Activated CD8-positive, alpha-beta memory T cell treated with anti-CD3 and anti-CD28 coated beads for 1 hour (primary cell): ENCODE measurements at places on chromosomes 16 and 17.

DNA sequence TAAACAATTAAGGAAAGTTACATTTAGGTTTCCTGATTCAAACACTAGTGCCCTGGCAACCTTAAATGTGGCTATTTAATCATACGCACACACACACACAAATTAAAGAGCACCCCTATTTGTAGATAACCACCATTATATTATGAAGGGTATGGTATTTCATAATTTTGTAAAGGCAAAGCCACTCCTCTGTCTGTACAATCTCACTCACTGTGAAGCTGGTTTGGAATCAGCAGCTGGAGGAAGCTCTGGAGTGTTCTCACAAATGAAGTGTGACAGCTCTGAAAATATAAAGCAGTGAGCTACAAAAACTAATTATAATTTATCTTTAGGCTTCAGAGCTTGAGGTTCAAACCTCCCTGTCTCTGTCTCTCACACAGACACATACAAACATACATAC is 57.9 kb upstream of the KCNJ16 start:
- no peak for DNase-seq

DNA sequence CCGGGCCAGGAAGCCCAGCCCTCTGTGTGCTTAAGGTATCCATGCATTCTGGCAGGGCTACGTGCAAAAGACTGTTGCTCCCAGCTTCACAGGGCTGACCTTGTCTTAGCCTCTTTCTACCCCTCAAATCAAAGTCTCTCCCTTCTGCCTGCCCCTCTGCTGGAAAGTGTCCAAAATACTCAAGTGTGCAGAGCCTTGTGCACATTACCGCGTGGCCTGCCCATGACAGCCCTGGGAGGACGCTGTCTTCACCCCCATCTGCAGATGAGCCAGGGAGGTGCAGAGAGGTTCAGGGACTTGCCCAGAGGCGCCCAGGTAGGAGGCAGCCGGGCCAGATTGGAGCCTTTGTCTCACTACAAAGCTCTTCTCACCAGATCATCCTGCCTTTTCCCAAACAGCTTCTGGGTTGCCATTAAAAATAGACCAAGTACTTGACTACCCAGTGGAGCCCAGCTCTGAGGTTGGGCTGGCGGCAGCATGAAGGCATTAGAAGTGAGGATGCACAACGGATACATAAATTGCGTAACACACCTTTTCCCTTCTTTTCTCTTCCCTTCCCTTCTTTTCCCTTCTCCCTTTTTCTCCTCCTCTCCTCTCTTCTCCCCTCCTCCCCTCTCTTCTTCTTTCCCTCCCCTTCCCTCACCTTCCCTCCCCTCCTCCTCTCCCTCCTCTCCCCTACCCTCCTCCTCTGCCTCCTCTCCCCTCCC is 3.5 kb downstream of the CACNG4 start:
- DNase-seq: no peak

GRCh38 chr16:88341551-88342290 is 41.0 kb upstream of the ZNF469 start:
- no peak for DNase-seq

GRCh38 chr17:60678118-60678444 is 430 bp downstream of the BCAS3 start:
- no peak for DNase-seq

- no peak for DNase-seq
These were observed 53.5 kb downstream of the C17orf58 start for GRCh38 chr17:67942810-67943209.

GRCh38 chr16:54359081-54359480 is 72.5 kb upstream of the IRX3 start:
- no peak for DNase-seq

- no peak for DNase-seq
These were observed 29.3 kb downstream of the ACTG1 start for GRCh38 chr17:81483085-81483861.

DNA sequence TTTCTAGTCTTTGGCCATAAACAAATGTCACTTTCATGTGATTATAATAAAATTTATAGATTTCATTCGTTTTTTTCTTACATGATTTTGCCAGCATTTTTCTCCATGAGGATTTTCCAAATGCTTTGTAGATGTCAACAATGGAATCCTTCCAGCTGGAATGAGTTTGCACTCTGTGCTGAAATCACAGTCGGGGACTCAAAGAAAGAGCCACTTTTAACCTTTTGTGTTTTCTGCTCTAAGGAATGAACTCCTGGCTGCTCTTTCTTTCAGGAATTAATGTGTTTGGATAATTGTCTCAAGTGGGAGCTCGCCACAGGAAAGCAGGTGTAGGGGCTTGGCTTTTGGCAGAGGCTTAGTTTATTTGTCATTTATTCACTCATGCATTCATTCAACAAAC is 372.3 kb upstream of the SALL1 start:
- DNase-seq: no peak

GRCh38 chr16:16915771-16916170 is 536.8 kb downstream of the NPIPA7 start:
- DNase-seq: no peak

- DNase-seq: no peak
These were observed 17.6 kb upstream of the SP2 start for GRCh38 chr17:47878203-47879027.

GRCh38 chr16:84423416-84423837 is 55.1 kb downstream of the ATP2C2 start:
- DNase-seq: no peak

GRCh38 chr17:82317394-82318168 is at the start of gene CD7:
CD7 (minus strand) TSS chr17:82317608; CDS start chr17:82317495, 113 bp downstream.
- DNase-seq: peak; percentile 73

GRCh38 chr17:15262291-15263205 is 2.6 kb downstream of the PMP22 start:
- DNase-seq: no peak
